ENCODE measurements at places on chromosomes 3 and 15. TPM values are rescaled to one million over a fixed set of nuclear protein-coding genes. Genes with fewer than 3 reads are reported as not detected.

DAPK2 gene
- 3.9 TPM for total RNA-seq

SLC9C1 gene
- total RNA-seq, result 0.56 TPM

PATL2 gene
- total RNA-seq, result 0.56 TPM

GANC gene
- total RNA-seq, result 19.7 TPM

IFT57 gene
- 44.3 TPM for total RNA-seq

ZPLD1 gene
- 0.19 TPM for total RNA-seq

FEZF2 gene
- total RNA-seq, result not detected

POPDC2 gene
- 0.56 TPM for total RNA-seq

KLHL40 gene
- not detected for total RNA-seq

CHRD gene
- total RNA-seq, result 3.1 TPM

BLM gene
- 0.85 TPM for total RNA-seq

CHST14 gene
- total RNA-seq, result 10.9 TPM

ONECUT1 gene
- not detected for total RNA-seq

SPESP1 gene
- total RNA-seq, result 4.2 TPM

PFN2 gene
- total RNA-seq, result 215 TPM

MST1R gene
- 0.96 TPM for total RNA-seq

SERINC4 gene
- not detected for total RNA-seq

FES gene
- 15.7 TPM for total RNA-seq

TMOD3 gene
- total RNA-seq, result 42.6 TPM

GPR176 gene
- 250 TPM for total RNA-seq

PLCL2 gene
- total RNA-seq, result 14.7 TPM

Data from regular cardiac myocyte (primary cell).